Stimulated activated CD4-positive, alpha-beta T cell treated with anti-CD3 and anti-CD28 coated beads, Interleukin-4, amount 100 ng/mL, for 48 hours (primary cell): ENCODE measurements at places on chromosomes 4 and X.

DNA sequence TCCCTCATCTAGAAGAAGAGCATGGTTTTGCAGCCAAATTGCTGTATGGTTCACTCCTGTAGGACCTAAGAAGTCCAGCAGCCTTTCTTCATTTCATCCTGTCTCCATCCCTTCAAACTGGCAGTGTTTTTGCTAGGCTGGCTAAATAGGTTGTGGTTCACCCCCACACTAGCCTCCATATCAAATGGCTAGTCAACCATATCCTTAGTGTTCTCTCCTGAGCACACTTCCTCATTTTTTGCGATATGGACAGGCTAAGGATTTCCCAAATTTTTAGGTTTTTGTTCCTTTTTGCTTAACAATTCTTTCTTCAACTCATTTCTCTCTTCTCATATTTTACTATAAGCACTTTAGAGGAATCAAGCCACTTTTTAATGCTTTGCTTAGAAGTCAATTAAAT lies 98.8 kb upstream of the NOCT start:
- no peak for DNase-seq

GRCh38 chr4:88143504-88143903 lies 14.9 kb downstream of the ABCG2 start:
- DNase-seq, result no peak

DNA sequence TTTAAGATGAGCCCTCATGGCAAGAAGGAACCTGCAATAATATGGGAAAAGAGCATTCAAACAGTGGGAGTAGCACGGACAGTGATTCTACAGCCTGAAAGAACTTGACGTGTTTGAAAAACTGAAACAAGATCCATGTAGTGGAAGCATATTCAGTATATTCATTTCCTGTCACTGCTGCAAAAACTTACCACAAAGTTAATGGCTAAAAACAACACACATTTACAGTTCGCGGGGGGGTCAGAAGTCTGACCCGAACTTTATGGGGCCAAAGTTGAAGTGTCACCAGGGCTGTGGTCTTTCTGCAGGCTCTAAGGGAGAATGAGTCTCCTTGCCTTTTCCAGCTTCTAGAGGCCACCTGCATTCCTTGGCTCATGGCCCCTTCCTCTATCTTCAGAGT lies 52.6 kb upstream of the ARX start:
- no peak for DNase-seq

DNA sequence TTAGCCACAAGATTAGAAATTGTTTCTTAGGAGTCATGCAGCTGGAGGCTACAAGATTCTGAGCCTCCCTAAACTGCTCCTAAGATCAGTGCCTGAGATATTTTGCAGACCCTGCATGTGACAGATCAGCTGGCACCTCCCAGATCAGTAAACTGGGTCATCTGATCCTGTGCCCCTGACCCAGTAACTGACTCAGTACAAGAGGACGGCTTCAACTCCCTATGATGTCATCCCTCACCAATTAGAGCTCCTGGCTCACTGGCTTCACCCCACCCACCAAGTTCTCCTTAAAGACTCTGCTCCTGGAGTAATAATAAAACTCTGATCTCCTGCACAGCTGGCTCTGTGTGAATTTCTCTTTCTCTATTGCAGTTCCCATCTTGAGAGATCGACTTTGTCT lies 45.4 kb upstream of the PNPLA4 start:
- no peak for DNase-seq

GRCh38 chr4:96894621-96895020 lies 1054.7 kb downstream of the PDHA2 start:
- no peak for DNase-seq

- DNase-seq, result no peak
These were observed 666.1 kb upstream of the BOD1L1 start for GRCh38 chr4:14293582-14293981.

- no peak for DNase-seq
These were observed 65.3 kb upstream of the NDUFC1 start for GRCh38 chr4:139367421-139368090.

DNA sequence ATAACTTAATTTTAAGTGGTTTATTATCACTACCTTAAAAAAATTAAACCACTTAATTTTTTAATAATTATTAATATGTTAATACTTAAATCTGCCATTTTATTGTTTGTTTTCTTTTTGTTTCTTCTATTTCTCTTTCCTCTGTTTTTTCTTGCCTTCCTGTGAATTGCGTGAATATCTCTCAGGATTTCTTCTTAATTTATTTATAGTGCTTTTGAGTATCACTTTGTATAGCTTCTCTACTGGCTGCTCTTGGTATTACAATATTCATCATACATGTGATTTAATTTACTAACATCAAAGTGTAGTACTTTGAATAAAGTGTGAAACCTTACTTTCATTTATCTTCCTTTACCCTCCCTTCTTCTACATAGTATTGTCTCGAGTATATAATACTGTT lies 349.5 kb upstream of the CPXCR1 start:
- no peak for DNase-seq

DNA sequence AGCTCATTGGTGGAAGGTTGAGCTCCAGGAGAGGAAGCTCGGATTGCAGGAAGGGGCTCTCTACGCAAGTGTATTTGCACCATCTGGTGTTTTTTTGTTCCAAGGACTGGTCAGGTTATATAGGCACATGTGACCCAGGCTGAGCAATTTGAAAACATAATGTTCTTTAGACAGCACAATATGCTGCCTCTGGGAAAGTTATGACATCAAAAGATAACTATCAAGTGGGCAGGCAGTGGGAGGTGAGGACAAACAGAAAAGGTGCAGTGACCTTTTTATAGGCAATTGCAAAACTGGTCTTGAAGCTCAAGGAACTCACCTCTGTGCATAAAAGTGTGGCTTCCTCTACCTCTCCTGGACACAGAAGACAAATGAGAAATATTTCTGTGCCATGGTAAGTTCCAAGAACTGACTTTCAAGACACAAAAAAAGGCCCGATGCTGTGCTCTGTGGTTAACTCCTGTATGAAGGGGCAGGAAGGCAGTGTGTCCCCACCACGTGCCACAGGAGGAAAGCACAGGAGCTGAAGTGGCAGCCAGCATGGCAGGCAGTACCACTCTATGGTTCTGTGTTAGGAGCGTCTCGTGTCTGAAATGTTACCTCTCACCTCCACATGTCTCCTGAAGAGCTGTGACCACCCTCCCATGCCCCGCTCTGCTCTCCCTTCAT lies 128.6 kb downstream of the SHROOM3 start:
- no peak for DNase-seq

DNA sequence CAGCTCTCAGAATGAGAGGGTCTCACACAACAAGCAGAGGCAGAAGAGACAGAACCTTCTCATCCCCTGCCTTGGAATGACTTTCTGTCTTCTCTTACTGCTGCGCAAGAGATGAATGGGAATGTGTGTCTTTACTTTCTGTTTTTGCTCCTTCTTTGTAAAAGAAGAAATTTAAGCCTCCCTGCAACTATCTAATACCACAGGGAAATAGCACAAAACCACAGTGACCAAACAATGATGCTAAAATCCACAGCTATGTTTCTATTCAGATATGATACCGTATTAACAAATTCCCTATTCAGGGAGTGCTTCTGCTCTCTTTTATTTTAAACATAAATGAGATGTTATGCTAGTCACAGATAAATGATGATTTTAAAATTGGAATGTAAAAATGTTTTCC lies 173.8 kb upstream of the RAI2 start:
- DNase-seq, result no peak

DNA sequence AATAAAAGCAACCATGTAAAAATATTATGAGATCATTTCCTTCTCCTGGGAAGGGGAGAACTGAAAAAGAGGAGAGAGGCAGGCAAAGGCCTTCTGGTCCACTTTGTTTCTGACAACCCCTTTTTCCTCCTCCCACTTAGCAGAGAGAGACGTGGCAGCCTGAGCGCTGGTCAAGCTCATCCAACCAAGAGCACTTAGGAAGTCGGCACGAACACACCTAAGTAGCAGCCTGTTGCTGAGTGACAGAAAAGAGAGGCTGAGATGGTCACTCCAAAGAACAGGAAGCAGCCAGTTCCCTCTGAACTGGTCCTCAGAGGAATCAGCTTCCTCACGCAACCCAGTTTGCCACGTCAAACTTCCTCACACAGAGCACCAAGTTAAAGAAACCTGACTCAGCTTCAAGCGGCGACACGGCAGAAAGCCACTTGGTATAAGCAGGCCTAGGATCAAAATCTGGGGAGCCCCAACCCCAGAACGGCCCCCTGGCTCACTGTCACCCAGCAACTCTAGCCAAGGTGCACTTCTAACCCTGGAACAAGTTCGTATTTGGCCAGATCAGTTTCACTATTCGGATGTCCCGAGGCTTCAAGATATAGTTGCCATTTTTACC lies 861 bp downstream of the SEC24D start:
- peak; percentile 15 for DNase-seq

DNA sequence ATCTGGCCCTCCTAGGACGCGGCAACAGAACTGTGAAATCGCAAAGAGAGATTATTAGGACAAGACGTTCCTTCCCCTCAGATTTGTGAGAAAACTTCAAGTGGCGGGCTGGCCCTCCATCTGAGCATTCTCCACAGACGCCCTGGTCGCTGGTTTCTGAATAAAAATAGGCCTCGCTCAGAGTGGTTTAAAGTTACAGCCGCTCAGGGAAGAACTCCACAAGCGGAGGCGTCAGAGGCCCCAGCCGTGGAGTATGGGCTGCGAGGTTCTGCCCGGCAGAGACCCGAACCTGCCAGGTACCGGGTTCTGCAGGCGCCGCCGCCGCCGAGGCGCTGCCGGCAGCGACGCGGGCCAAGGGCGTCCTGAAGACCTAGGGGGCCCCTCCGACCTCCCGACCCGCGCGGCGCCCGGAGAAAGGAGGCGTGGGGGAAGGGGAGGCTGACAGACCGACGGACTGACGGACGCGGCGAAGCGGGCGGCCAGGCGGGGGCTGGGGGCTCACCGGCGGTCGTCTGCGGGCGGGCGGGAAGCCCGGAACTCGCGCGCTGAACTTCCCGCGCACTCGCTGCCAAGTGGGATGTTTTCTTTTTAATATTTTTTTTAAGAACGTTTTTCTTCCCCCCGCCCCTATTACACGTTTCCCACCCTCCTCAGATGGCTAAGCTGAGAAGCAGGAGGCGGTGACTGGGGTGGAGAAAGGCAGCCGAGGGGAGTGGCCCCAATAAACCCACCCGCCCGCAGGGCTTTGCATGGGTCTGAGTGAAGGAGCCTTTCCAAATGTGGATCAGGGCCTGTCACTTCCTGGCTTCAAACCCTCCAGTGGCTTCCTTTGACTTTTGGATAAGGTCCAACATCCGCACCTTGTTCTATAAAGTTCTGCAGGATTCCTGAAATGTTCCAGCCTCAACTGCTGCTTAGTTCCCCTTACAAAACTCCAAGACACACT lies at the start of gene PABPC4L:
PABPC4L (minus strand) TSS at position 574 of the 946 bp plus-strand sequence. CDS start 770 bp downstream, outside the sequence.
- DNase-seq, result no peak

GRCh38 chrX:74422576-74423288 lies 1.4 kb downstream of the SLC16A2 start:
- peak; percentile 2 for DNase-seq

DNA sequence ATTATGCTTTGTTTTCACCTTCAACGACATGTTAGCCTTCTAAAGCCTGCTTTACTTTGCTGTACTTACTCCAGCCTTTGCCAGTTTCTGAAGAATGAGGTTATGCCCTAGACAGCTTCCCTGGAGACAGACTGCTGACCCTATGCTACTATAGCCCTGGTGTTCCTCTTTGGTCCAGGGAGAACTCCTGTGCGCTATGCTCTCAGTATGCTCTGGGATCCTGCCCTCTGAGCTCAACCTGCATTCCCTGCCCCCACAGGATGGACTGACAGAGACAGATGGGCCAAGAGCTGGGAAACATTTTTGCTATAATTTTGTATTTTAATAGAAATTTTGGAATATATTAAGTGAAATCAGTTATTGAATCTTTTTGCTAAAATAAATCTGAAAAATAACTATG lies 425.9 kb downstream of the TMA16 start:
- no peak for DNase-seq

DNA sequence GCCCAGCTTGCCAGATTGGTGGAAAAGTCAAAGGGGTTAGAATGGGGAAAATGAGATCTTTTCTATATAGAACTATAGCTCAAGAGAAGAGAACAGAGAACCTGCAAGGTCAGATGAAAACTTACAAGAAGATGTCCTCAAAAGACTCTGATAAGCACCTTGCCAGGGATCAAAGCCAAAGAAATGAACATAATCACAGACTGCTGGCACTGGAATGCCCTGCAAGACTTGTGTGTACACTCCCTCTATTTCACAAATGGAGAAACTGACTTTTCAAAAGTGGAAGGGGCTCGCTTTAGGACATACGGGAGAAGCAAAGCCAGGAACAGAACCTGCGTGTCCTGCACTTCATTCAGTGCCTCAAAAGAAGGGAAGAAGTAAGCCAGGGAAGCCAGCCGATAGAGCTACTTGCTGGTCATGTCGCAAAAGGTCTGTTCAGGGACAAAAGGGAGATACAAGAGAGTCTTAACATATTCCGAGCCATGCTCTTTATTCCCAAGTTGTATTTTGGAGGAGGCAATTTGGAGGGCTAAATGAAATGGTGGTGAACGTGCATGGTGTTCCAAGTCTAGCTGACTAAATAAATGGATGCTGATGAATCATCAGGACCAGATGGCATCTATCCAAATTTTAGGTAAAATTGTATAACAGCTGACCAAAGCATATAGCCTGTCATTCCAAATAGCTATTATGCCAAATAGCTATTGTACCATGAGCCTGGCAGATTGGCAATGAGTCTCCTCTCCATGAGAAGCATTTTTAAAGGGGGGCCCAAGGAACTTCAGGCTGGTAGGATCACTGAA lies 175.6 kb upstream of the GPC4 start:
- DNase-seq, result no peak

DNA sequence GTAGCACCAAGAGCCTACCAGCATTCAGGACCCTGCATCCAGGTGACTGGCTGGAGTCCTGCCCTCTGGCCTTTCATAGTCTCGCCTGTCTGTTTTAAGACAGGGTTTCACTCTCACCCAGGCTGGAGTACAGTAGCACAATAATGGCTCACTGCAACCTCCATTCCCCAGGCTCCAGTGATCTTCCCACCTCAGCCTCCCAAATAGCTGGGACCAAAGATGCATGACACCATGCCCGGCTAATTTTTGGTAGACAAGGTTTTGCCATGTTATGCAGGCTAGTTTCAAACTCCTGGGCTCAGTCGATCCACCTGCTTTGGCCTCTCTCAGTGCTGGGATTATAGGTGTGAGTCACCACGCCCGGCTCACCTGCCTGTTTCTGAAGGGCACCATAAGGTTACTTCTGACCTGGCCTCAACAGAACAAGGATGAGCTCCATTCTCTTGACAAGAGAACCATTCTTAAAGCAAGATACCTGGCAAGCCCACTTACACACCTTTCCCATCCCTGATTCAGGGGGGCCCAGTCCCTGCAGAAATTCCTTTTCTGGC lies 6.7 kb downstream of the RPS4X start:
- no peak for DNase-seq

GRCh38 chr4:185504098-185505047 lies 30.9 kb downstream of the PDLIM3 start:
- no peak for DNase-seq

- no peak for DNase-seq
These were observed 109.2 kb upstream of the OTUD4 start for GRCh38 chr4:145289403-145290076.

DNA sequence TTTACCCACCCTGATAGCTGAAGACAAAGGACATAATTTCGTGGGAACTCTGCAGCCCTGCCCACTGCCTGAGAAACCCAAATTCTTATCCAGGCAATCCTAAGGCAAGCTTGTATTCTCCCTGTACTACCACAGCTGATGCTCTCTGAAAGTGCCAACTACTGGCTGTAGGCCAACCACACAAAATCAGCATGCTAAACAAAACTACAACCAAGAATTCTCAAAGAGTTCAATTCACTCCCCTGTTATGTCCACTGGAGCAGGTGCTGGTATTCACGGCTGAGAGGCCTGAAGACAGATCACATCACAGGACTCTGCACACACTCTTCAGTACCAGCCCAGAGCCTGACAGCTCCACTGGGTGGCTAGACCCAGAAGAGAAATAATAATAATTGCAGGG lies 375.9 kb upstream of the NDST4 start:
- DNase-seq, result no peak

GRCh38 chr4:163191999-163192398 lies 25.3 kb upstream of the NAF1 start:
- no peak for DNase-seq
